ENCODE measurements at places on chromosomes 16 and 17. TPM values are rescaled to one million over a fixed set of nuclear protein-coding genes. Genes with fewer than 3 reads are reported as not detected.

SLX1B gene
- 85.2 TPM for total RNA-seq

CES4A gene
- total RNA-seq, result 43.5 TPM

FDXR gene
- 58.4 TPM for total RNA-seq

CHD9NB gene
- 2.0 TPM for total RNA-seq

MT1F gene
- total RNA-seq, result 3.1 TPM

SLC5A2 gene
- total RNA-seq, result 0.50 TPM

CCL13 gene
- not detected for total RNA-seq

MARCHF10 gene
- not detected for total RNA-seq

GRCh38 chr16:64830653-64831052 is 291.2 kb downstream of the CDH11 start:
- H3K36me3 ChIP-seq, result no peaks in the 10 kb centered on the region
- H3K4me1 ChIP-seq, result no peaks in the 10 kb centered on the region
- no peak for ATAC-seq
- no peak overlapping the region for H3K4me3 ChIP-seq
- H3K27me3 ChIP-seq, result no peaks in the 10 kb centered on the region

DNA sequence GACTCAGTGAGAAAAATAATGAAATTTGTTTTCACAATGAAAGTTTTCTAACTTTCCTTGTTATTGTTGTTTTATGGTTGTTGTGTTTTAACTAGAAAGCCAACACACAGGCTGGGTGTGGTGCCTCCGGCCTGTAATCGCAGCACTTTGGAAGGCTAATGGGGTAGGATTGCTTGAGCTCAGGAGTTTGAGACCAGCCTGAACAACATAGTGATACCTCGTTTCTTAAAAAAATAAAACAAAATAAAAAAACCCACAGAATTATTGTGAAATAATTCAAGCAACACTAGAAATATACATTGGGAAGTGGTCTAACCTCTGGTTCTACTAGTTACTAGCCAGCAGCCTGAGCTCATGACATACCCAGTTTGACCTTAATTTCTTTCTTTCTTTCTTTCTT is 630 bp downstream of the MILR1 start:
- ATAC-seq, result no peak
- H3K4me3 ChIP-seq, result no peak overlapping the region
- H3K36me3 ChIP-seq, result no peaks in the 10 kb centered on the region
- H3K4me1 ChIP-seq, result no peaks in the 10 kb centered on the region
- no peaks in the 10 kb centered on the region for H3K27me3 ChIP-seq

DNA sequence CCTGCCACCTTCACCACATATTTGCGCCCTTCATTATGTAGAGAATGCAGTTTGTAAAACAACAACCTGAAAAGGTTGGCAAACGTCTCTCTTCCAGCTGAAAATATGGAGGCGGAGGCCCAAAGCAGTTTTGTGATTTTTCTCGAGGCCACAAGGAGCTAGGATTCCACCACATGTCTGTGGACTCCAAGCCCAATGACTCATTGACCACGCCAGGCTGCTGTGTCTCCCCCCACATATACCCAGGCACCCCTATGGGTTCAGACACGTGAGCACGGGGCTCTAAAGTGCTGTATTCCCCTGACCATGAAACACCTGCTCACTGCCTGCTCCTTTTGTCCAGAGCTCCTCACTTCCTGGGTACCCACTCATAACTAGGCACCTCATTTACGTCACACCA is 121.4 kb upstream of the CDH5 start:
- no peaks in the 10 kb centered on the region for H3K36me3 ChIP-seq
- H3K4me1 ChIP-seq, result no peaks in the 10 kb centered on the region
- peaks cover 13% of the 10 kb centered on the region for H3K27me3 ChIP-seq
- no peak overlapping the region for H3K27ac ChIP-seq

GRCh38 chr16:64416216-64417005 is 705.5 kb downstream of the CDH11 start:
- no peaks in the 10 kb centered on the region for H3K36me3 ChIP-seq
- no peak overlapping the region for H3K4me3 ChIP-seq
- no peak overlapping the region for H3K27ac ChIP-seq
- no peaks in the 10 kb centered on the region for H3K4me1 ChIP-seq

- ATAC-seq, result no peak
- H3K27me3 ChIP-seq, result no peaks in the 10 kb centered on the region
- H3K36me3 ChIP-seq, result no peaks in the 10 kb centered on the region
Measured at GRCh38 chr17:73821665-73822064, 177.4 kb upstream of the SDK2 start.

GRCh38 chr17:1560101-1560857 is 2.3 kb downstream of the PITPNA start:
- H3K27ac ChIP-seq, result peak overlapping the region; percentile 86
- no peaks in the 10 kb centered on the region for H3K27me3 ChIP-seq
- peaks cover 18% of the 10 kb centered on the region for H3K4me1 ChIP-seq
- ATAC-seq, result no peak
- H3K4me3 ChIP-seq, result peak overlapping the region; percentile 86

DNA sequence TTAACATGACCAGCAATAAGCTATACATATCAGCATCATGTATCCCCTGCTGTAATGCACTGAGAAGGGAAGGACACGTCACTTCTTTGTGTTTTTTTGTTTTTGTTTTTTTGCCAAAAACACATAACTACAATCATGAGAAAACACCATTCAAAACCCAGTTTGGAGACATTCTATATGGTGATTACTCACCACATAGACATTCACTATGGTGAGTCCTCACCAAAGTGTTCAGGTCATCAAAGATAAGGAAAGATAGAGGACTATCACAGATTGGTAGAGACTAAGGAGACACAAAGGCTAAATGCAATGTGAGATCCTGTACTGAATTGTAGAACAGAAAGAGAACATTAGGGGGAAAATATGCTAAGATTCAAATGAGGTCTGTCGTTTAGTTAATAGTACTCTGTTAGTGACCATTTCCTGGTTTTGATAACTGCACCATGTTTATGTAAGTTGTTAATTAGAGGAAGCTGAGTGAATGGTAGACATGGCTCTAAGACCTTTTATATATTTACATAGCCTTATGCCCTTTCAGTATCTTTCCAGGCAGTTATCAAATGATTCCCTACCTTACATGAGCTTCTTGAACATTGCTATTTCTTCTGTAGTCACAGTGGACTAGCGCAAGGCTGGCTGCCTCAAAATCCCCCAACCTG is 46.6 kb downstream of the PIK3R5 start:
- peaks cover 24% of the 10 kb centered on the region for H3K4me1 ChIP-seq
- no peak overlapping the region for H3K4me3 ChIP-seq
- H3K27ac ChIP-seq, result peak overlapping the region; percentile 16
- no peaks in the 10 kb centered on the region for H3K27me3 ChIP-seq
- peaks cover 69% of the 10 kb centered on the region for H3K36me3 ChIP-seq
- peak; percentile 23 for ATAC-seq

DNA sequence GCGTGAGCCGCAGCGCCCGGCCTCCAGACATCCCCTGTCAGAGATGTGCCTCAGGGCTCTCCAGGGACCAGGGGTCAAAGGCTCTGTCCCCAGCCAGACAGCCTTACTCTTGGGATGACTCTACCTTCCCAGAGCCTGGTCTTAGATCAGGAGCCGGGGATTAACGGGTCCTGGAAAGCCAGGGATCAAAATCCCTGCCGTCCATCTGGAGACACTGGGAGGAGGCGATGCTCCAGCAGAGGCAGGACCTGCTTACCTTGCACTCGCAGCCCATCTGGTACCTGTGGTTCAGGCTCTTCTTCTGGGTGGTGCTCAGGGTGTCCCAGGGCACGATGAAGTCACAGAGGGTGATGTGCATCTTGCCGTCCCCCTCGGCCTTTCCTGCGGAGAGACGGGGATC is 16.7 kb upstream of the USP36 start:
- H3K36me3 ChIP-seq, result no peaks in the 10 kb centered on the region
- H3K4me1 ChIP-seq, result no peaks in the 10 kb centered on the region
- no peak overlapping the region for H3K27ac ChIP-seq
- no peak for ATAC-seq

DNA sequence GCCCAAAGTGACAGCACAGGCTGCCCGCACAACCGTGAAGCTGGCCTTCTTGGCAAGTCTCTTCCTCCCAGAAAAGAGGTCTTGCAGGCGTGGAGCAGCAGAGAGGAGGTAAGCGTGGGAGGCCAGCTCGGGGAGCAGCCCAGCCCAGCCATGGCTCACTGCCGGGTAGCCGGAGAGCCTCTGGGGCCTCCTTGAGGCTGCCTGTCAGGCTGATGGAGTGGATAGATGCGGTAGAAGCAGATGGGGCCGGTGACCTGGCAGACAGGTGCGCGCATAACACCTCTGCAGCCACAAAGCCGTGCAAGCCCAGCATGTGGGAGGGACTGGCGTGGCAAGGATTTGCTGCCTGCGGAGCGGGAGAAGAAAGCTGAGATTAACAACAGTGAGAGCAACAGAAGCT is 17.1 kb upstream of the DOK4 start:
- no peak overlapping the region for H3K4me3 ChIP-seq
- H3K27ac ChIP-seq, result no peak overlapping the region
- H3K4me1 ChIP-seq, result no peaks in the 10 kb centered on the region
- no peak for ATAC-seq
- no peaks in the 10 kb centered on the region for H3K27me3 ChIP-seq

DNA sequence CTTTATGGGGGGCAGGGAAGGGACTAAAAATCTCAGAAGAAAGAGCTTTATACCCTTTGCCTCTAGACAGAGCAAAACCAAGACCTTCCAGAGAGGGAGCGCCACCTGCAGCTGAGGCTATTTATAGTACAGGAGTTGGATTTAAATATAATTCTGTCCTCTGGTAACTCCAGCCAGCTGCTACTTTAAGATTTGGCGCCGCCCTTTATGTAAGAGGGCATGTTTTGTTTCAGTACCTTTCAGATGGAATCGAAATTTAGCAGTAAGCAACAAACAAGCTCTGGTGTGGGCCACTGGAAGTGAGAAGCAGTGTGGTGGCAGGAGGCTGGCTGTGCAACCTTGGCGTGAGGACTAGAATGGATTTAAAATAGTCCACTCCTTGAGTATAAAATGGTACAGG is 5.2 kb upstream of the GUCY2D start:
- peaks cover 18% of the 10 kb centered on the region for H3K27me3 ChIP-seq
- no peaks in the 10 kb centered on the region for H3K36me3 ChIP-seq
- no peak overlapping the region for H3K27ac ChIP-seq
- H3K4me3 ChIP-seq, result no peak overlapping the region

GRCh38 chr17:5931616-5932015 is 138.6 kb upstream of the WSCD1 start:
- no peaks in the 10 kb centered on the region for H3K36me3 ChIP-seq
- H3K27me3 ChIP-seq, result peaks cover 14% of the 10 kb centered on the region
- H3K4me3 ChIP-seq, result no peak overlapping the region
- H3K27ac ChIP-seq, result no peak overlapping the region
- ATAC-seq, result no peak
- no peaks in the 10 kb centered on the region for H3K4me1 ChIP-seq

- H3K36me3 ChIP-seq, result no peaks in the 10 kb centered on the region
- peaks cover 5% of the 10 kb centered on the region for H3K27me3 ChIP-seq
- no peak overlapping the region for H3K27ac ChIP-seq
- H3K4me3 ChIP-seq, result no peak overlapping the region
Measured at GRCh38 chr16:86965840-86966550, 351.2 kb downstream of the C16orf95 start.

DNA sequence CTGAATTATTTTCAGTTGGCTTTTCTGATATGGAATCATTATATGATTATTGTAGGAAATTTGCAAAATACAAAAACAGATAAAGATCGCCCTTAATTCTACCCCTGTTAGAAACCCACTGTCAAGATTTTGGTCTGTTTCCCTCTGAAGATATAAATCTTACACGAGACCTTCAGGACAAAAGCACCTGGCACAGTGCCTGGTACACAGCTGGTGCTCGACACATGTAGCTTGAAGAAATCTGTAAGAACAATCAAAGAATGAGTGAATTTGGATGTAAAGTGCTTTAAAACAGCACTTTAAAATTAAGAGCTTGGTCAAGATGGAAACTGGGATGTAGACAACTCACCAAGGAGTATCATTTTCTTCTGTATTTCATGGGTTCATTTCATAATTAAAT is 181.1 kb downstream of the C16orf78 start:
- no peaks in the 10 kb centered on the region for H3K4me1 ChIP-seq
- H3K4me3 ChIP-seq, result no peak overlapping the region
- no peaks in the 10 kb centered on the region for H3K36me3 ChIP-seq
- H3K27me3 ChIP-seq, result peaks cover 6% of the 10 kb centered on the region
- ATAC-seq, result no peak

DNA sequence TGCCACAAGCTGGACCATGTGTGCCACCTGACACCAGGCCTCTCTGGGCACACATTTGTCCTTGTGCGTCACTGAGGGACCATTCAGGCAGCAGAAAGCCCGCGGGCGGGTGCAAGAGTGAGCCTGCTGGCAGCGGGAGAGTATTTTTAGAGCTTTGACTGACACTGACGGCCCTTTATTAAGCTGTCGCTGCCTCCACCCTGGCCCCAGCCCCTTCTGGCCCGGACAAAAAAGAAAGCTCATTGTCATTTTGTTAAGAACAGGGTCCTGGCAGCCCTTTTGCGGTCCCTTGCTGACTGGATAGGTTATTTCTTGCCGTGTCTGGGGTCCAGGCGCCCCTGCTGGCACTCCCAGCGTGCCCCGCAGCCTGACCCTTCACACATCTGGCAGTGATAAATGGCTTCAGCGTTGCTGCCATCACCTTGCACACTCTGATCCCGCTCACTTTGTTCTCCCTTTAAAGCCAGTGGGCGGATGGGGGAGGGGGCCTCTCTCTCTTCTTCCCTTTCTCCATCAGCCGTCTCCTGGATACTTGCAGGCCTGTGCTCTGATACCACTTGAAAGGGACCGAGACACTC is 78.4 kb upstream of the NKD1 start:
- peaks cover 14% of the 10 kb centered on the region for H3K4me1 ChIP-seq
- peaks cover 16% of the 10 kb centered on the region for H3K27me3 ChIP-seq
- H3K36me3 ChIP-seq, result no peaks in the 10 kb centered on the region
- H3K27ac ChIP-seq, result no peak overlapping the region
- ATAC-seq, result no peak

- H3K36me3 ChIP-seq, result no peaks in the 10 kb centered on the region
- no peak overlapping the region for H3K4me3 ChIP-seq
- no peaks in the 10 kb centered on the region for H3K27me3 ChIP-seq
- ATAC-seq, result no peak
- H3K4me1 ChIP-seq, result no peaks in the 10 kb centered on the region
Measured at GRCh38 chr17:72434991-72435618, 314.3 kb downstream of the SOX9 start.

- H3K4me3 ChIP-seq, result no peak overlapping the region
- ATAC-seq, result no peak
- no peaks in the 10 kb centered on the region for H3K27me3 ChIP-seq
- no peak overlapping the region for H3K27ac ChIP-seq
- no peaks in the 10 kb centered on the region for H3K4me1 ChIP-seq
Measured at GRCh38 chr16:58792188-58792587, 58.1 kb upstream of the GOT2 start.

- ATAC-seq, result no peak
- no peak overlapping the region for H3K27ac ChIP-seq
- peaks cover 3% of the 10 kb centered on the region for H3K27me3 ChIP-seq
- peaks cover 5% of the 10 kb centered on the region for H3K4me1 ChIP-seq
Measured at GRCh38 chr17:35906926-35907637, 23.5 kb downstream of the RDM1 start.

DNA sequence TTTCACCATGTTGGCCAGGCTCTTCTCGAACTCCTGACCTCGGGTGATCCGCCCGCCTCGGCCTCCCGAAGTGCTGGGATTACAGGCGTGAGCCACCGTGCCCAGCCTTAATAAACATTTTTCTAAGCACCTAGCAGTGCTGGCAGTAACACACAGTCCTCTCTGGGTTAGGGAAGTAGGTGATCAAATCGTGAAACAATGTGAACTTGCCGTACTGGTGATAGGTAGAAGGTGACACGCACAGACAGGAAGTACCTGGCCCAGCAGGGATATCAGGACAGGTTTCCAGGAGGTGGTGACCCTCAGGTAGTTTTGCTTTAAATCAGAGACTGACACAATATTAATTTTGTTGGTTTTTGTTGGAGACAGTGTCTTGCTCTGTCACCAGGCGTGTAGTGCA is 4.5 kb downstream of the PLD2 start:
- H3K27ac ChIP-seq, result no peak overlapping the region
- no peaks in the 10 kb centered on the region for H3K27me3 ChIP-seq
- no peak for ATAC-seq
- peaks cover 7% of the 10 kb centered on the region for H3K4me1 ChIP-seq

Measured in activated T-helper 17 cell treated with anti-CD3 and anti-CD28 coated beads, Interleukin-2, amount 50 U/mL, for 72 hours (primary cell).